ENCODE measurements at places on chromosomes 4 and X.

DNA sequence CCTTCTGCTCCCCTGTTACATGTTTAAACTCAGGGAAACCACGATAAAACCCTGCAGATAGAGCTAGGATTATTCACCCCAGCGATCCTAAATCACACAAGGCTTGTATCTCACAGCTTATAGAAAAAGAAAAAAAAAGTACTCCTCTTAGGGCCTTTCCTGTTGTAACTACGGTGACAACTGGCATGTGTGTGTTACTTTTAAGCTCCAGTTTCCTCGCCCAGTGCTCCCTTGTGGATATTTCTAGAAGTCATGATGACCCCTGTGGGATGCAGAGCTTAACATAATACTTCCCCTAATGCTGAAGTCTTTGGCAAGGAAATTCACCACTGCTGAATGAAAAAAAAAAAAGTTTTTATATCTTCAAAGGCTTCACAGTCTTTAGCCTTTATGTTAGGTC, 114.7 kb downstream of the NWD2 start:
- no peak for DNase-seq

GRCh38 chr4:120156120-120156718, 89.6 kb upstream of the MAD2L1 start:
- DNase-seq: no peak

DNA sequence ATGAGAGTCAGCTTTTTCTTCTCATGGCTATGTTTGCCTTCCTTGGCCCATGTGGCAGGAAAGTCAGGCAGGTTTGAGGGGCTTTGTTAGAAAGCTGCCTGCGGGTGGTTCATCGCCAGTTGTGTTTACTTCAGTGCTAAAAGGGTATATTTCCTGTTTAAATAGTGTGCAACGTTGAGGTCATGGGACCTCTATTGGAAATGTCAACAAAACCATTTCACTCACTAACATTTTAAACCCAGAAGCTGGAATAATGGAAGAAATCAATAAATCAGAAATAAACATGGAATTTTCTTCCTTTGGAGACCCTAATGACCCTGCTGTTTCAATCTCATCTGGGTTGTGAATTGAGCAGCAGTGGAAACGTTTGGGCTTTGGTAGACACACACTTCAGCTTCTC, 185.8 kb downstream of the ANKRD50 start:
- DNase-seq: no peak

DNA sequence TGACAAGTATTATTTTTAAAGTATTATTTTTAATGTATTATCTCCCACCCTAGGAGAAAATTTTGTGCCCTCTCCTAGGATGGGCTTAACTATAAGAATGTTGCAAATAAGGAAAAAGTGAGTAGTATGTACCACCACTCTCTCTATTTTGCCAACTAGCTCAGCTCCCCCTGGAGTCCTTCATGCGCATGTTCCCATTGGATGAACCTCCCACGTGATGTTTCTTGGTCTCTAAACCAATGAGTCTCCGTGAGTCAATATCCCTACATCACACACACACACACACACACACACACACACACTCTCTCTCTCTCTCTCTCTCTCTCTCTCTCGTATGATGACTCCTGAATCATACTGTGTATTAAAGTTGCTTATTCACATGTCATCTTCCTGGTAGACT, 129.7 kb upstream of the ZFP42 start:
- DNase-seq: no peak

DNA sequence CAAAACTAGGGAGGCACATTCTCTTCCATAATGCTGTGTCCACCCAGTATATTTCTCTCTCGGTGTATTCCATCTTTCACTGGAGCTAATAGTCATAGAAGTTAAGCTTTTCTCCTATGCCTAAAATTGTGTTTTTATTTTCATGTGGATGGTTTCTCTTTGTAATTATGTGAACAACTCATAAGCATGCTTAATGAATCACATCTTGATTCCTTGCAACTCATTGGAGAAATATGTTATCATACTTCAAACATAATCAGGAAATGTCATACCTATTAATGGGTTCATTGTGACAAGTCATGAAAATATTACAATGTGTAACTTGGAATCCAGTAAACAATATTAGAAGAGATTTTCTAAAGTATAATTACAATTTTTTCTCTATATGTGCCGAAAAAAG, 186.3 kb downstream of the SLC7A11 start:
- DNase-seq: no peak

GRCh38 chr4:176467001-176467400, 147.2 kb downstream of the SPCS3 start:
- no peak for DNase-seq

DNA sequence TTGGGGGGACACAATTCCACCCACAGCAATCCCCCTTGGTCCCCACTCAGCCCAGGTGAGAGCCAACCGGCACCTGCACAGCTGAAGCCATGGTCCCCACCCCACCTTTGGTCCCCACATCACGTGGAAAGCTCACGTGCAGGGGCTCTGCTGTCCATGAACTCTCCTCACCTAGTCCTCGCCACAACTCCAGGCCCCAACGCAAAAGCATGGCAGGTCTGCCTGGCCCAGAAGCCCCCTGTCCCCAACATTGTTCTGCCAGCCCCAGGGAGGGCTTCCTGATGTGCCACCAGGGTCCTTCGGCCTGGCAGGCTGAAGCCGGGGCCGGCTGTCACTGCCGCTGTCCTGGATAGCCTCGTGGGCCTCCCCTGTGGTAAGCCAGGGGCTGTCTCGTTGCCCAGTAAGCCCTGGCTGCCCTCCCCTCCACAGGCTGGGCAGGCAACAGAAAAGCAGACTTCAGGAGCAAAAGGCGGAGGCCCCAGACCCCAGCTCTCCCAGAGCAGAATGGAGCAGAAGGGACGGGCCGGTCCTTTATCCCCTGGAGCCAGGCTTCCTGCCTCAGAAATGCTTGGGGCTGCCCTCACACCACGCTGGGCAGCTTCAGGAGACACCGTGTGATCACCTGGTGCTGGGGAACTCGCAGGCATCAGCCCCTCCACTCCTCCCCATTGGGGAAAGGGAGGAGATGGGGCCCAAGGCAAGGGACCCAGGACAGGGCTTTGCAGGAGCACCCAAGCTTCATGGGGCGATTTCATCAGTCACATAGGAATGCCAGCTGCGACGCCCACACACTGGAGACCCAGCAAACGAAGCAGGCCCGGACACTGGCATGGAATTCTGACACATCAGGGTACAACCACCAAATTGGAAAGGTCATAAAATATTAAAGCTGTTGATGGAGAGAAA, 103.7 kb downstream of the ADRA2C start:
- no peak for DNase-seq

DNA sequence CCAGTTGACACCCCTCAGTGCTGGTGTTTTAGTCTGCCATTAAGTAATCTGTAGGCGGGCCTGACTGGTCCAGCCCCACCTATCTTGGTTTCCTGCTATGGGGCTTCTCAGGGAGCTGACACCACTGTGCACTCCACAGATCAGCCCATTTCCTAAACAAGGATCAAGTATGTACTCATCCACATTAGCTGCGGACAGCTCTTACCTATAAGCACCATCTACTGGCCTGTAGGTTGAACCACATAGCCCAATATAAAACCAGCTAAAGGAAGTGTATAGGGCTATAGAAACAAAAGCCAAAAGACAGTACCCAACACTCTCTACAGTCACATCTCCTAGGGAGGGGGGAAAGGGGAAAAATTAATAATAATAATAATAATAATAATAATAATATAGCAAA, 353.5 kb upstream of the CXorf51B start:
- no peak for DNase-seq

DNA sequence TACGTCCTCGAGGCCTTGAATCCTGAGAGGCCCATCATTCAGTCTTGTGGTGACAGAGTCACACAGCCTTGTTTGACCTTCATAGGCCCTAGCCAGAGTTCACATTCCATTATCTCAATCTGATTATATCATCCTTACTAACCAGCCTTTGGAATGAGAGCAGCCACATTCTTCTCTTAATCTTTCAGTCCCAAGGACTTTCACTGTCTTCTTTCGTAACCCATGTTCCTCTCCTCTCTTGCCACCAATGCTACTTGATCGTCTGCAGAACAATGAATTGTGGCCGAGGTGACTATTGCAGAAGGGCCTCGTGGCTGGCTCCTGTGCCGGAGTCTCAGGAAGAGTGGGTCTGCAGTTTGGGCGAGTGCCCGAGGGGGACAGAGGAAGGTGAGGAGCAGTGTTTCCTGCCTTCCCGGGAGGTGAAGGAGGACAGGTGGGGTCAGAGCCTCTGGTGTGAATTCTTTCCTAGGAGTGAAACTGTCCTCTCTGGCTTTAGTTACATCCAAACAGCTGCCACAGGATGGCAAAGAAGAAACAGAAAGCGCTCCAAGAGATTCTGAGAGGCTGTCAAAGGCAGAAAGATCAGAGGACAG, 94.6 kb downstream of the LIMCH1 start:
- no peak for DNase-seq

DNA sequence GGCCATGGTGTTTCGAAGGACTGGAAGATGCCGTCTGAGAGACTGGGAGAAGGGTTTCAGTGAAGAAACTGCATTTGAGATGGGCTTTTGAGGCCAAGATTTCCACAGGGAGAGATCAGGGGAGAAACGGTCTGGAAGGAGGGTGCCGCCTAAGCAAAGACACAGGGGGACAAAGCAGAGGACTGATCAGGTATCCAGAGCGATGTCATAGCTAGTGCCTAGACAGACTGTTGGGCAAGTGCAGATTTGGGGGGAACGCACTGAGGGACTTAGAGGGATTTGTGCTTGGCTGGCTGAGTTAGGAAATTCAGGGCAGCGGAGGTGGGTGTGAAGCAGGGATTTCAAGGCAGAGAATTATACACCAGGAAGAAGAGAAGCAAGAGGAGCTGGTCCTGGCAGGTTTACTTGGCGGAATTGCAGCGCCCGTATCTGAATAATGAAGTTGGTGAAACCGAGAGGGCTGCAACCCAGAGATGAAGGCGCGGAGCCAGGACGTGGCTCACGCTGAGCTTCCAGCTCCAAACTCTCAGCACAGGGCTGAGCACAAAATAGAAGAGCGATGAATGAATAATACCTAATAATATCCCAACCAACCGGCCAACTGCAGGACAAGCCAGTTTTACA, 106.9 kb downstream of the MAML3 start:
- DNase-seq: no peak

DNA sequence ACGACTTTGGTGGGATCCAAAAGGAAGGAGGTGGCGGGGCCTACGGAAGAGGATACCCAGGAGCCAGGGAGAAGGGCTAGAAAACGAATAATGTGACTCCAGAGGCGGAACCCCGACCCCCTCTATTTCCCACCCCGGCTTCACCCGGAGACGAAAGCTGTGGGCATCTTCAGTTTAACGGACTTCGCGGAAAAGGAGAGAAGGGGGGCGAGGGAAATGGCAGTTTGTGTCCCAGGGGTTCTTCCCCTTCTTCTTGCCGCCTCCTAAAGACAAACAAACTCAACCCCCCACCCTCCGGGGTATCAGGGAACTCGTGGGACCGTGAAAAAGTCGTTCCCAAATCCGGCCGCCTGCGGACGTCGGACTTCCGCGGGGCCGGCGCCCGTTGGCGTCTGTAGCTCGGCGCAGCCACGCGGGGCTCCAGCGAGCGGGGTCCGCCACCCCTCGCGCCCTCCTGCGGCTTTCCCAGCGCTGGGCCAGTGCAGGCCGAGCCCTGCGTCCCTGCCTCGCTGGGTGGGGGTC, 3.6 kb upstream of the LEF1 start:
- DNase-seq: no peak

GRCh38 chr4:5043579-5043978, 7.7 kb upstream of the STK32B start:
- DNase-seq: no peak

DNA sequence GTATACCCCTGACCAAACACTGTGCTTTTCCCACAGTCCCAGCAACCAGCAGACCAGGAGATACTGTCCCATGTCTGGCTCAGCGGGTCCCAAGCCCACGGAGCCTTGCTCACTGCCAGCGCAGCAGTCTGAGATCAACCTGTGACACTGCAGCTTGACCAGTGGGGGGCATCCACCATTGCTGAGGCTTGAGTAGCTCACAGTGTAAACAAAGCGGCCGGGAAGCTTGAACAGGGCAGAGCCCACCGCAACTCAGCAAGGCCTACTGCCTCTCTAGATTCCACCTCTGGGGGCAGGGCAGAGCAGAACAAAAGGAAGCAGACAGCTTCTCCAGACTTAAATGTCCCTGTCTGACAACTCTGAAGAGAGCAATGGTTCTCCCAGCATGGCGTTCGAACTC, 58.1 kb downstream of the SLC10A6 start:
- no peak for DNase-seq

GRCh38 chrX:80766916-80767315, 42.8 kb downstream of the BRWD3 start:
- DNase-seq: no peak

- no peak for DNase-seq
Measured at GRCh38 chr4:128548381-128548780, 260.8 kb upstream of the PGRMC2 start.

DNA sequence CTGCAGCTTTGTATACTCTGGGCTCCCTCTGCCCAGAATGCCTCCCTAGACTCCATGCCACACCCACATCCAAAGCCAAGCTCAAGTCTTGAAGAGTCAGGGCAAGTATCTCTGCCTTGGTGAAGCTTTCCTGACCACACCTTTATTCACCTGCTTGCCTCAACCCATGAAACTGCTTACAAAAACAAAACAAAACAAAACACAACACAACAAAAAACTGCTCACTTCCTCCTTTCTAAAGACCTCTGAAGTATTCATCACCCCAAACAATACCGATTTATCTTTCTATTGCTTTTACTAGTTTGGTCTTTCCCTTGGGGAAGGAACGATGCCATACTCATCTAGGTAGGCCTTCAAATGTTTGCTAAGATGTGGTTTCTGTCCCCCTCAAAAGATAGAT, 45.0 kb downstream of the TMEM165 start:
- no peak for DNase-seq

DNA sequence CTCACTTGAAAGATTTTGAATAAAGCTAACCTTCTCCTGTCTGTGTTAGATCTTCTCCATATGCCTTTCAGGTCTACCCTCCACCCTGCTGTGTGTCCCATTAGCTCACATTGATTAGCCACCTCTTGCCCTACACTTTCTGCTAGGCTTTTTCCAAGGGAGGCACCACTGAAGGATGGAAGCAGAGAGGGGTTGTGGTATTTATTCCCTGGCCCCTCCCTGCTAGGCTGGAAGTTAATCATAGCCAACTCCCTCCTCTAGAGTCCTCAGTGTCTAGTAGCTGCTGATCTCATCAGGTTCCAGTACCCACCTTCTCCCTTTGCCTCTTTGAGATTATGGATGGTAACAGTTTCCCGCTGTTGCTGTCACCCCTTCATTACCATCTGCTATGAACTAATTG, 8.9 kb upstream of the SMIM43 start:
- DNase-seq: no peak

DNA sequence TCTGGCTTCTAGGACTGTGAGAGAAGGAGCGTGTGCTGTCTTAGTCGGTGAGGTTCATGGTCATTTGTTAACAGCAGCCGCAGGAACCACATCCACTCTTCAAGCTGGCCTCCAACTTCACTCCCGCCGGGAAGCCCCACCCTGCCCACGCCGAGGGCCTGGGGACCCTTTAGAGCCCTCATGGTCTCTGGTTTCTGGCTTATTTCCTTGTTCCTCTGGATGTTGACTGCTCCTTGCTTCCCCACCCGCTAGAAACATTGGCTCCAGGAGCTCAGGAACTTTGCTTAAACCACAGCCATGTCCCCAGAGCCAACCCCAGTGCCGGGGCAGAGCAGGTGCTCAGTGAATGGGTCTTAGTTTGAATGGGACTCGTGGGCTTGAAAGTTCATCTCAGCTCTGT, 40.8 kb downstream of the HTRA3 start:
- no peak for DNase-seq

GRCh38 chr4:150402871-150403272, 179.1 kb upstream of the MAB21L2 start:
- DNase-seq: no peak

GRCh38 chr4:117491516-117491915, 406.1 kb upstream of the TRAM1L1 start:
- DNase-seq: no peak

Data from stimulated activated CD8-positive, alpha-beta memory T cell treated with anti-CD3 and anti-CD28 coated beads, Interleukin-4, amount 100 ng/mL, for 1 hour (primary cell).